EH (cell line): ENCODE measurements at places on chromosomes 11 and 22.

GRCh38 chr22:33635766-33636165 lies 284.5 kb downstream of the LARGE1 start:
- no peak for DNase-seq

GRCh38 chr22:49052023-49052538 lies 775.6 kb downstream of the BRD1 start:
- DNase-seq, result no peak

DNA sequence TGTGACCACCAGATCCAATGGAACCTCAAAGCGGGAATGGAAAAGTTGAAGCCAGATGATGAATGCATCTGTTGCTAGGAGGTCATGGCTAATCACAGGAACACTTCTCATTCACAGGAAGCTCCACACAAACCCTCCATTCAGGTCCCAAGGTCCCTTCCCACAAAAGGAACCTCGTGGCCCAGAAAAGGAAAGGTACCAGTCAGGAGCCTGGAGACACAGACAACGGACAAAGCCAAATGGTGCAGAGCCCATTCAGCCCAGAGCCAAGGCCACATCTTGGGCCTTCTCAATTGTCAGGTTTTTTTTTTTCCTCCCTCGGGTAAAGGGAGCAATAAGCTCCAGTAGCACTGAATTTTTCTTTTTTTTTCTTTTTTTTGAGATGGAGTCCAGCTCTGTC lies 87.0 kb downstream of the FAM168A start:
- no peak for DNase-seq

DNA sequence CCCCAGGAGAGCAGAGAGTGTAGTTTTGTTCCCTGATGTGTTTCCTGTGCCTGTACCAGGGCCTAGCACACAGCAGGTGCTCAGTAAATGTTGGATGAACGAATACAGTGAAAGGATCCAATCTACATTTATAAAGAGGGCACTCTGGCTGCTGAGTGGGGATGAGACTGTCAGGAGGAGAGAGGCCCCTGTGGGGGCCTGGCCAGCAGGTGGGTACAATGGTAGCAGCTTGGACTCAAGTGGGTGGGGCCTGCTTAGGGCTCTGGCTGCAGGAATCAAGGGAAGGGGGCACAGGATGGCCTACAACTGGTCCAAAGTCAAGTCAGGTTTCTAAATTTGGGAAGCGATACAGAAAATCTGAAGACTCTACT lies 156.6 kb upstream of the GRK3 start:
- no peak for DNase-seq

DNA sequence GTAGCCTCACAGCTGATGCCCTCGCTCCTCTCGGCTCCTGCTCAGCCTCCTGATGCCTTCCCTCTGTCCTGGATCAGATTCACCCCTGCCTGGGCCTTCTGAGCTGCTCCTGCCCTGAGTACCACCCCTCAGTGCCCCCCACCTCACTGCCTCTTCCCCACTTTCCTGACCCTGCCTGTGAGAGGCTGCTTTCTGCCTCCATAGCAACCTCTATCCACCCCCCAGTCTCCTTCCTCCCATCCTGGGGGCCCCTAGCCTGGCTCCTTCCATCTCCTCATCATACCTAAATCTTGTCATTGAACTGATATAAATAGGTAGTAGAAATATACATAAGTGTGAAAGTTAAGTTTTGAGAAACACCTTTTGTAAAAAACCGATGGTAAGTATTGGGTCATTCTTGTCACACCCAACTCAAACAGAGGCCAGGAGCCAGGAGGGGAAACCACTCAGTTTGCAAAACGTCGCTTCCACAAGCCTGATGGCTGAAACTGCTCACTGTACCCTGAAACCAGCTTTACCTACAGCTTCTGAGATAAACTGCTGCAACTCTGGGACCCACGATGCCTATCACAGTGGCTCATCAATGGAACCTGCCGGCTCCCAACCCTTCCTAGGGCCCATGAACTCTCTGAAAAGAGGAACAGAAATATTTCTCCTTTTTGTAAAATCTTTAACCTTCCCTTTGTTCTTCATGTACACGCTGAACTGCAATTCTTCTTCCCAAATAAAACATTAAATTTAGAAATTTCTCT lies 4.8 kb upstream of the APOBEC3H start:
- DNase-seq, result no peak

DNA sequence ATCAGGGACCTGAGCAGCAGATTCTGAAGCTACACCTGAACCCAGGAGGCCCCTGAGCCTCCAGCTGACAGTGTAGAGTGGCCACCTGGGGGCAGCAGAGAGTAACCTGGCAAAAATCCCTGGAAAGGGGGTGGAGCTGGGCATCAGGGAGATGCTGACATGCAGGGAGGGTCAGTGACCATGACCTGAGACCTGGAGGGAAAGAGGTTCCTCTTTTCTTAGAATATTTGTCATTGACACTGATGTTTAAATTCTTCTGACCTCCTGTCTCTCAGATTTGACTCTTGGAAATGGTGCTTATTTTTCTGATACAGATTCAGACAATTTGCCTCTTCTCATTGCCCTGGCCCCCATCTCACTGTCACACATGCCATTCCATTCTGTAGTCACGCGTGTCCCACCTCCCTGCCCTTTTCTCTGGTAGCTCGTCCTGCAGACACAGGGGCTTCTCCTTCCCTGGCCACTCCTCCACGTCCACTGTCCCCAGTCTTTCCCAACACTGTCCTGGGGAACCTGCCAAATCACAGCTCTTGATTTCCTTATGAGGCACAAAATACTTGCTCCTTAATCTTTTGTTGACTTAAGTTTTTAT lies 117.2 kb upstream of the IGLL5 start:
- peak; percentile 47 for DNase-seq

GRCh38 chr11:70067036-70067435 lies 11.1 kb upstream of the ANO1 start:
- no peak for DNase-seq

- DNase-seq, result peak; percentile 35
Measured at GRCh38 chr11:13761250-13761649, 92.8 kb downstream of the FAR1 start.

- peak; percentile 87 for DNase-seq
Measured at GRCh38 chr11:28017816-28018215, 90.1 kb downstream of the KIF18A start.

DNA sequence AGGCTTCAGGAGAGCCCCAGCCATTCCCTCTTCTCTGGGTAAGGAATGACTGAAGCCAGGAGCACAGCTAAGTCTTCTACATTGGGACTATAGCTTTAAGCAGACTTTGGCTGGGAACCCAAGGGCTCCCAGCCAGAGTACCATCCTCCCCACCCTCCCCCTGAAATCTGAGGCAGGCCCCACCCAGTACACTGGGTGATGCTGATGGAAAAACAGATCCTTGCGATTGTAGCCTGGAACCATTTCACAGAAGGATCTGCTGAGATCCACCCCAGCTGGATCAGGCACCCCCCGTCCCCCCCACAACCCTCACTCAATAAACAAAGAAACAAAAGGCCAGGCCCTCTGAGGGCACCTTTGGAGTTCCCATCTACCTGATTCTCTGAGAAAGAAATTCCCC lies 39.8 kb downstream of the IL18BP start:
- peak; percentile 87 for DNase-seq

DNA sequence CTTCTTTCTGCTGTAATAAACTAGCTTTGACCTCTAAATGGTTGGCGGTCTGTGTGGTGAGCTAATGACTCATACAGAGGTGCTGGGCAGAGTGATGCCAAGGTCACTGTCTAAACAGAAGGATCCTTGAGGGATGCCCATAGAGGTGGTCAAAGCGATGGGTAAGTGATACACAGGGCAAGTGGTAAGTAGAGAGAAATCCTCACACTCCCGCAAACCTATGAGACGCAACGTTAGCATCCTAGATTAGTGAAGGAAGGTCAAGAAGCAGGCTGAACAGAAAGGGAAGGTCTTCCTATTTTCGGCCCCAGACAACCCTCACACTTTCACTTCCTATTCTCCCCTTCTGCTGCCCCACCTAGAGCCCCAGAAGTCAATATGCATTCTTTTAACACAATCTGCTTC lies 65.6 kb upstream of the SESN3 start:
- DNase-seq, result no peak

DNA sequence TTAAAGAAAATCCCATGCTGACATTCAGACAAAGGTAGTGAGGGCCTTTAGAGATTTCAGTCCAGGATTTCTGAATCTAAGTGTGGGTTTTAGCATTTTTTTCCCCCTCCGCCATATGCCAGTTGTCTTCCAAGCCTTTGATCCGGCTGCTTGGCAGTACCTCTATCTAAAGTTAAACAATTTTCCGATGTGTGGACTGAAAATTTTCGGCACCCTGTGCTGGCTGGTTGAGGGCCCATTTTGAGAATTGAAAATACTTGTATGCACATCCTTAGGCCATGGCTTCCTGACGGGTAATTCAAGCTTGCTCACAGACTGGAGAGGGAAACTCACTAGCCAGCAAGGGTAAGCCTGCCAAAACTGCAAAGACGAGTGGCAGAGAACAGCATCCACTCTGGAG lies 131.9 kb upstream of the NARS2 start:
- DNase-seq, result no peak

GRCh38 chr11:16825968-16826367 lies 87.5 kb downstream of the C11orf58 start:
- DNase-seq, result no peak

DNA sequence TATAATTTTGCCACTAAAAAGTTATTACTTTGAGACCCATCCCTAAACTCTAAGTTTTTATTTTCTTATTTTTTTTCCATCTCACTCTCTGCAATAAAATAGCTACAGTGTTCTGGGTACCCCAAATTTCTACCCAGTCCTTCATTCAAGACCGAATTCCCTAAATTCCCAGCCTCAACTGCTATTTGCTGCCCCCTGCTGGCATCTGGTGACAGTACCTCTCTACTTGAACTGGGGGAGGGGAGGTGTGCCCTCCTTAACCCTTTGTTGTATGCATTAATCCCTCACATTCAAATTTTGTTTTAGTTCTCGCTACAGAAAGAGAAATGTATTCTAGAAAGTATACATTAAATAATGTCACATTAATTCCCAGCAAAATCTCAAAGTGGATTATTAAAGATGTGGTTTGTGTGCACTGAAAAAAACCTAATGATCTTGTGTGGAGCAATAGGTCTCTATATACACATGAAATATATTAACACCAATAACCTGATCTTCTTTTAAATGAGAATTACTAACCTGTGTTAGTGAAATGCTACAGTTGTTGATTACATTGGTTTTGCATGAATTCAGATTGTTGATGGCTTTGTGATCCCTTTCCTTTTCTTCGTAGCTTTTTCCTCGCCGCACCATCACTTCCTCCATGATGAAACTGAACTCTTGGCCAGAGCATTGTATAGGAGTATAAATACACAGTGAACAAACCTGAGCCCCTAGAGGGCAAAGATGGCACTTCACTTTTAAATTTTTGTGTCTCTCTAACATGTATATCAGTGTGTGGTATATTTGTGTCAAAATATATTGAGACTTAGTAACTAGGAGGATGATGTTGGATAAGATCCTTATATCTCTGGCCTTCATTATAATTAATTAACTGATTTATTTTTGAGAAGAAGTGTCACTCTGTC lies 590.0 kb downstream of the METTL15 start:
- peak; percentile 61 for DNase-seq

- no peak for DNase-seq
Measured at GRCh38 chr22:23217171-23218052, 37.1 kb downstream of the BCR start.

GRCh38 chr11:121547574-121547973 lies 94.8 kb upstream of the SORL1-AS1 start:
- no peak for DNase-seq

DNA sequence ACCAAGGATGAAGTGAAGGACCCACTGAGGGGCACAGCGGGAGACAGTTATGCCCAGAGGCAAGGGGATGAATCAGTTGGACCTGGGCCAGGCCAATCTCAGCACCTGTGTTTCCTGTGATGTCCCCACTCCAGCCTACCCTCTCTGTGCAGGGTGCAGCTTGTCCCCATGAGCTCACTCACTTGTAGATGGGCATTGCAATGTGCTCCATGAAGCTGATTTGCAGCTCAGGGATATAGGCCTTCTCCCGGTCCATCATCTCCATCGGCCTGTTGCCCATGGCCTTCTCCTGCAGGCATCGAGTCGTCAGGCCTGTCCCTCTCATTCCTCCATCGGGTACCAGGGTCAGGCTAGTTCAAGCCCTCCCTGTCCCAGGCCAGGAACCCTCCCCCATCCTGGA lies 96.2 kb downstream of the PDE2A start:
- DNase-seq, result no peak

GRCh38 chr11:126655807-126656128 lies 300.3 kb downstream of the ST3GAL4 start:
- DNase-seq, result peak; percentile 59

DNA sequence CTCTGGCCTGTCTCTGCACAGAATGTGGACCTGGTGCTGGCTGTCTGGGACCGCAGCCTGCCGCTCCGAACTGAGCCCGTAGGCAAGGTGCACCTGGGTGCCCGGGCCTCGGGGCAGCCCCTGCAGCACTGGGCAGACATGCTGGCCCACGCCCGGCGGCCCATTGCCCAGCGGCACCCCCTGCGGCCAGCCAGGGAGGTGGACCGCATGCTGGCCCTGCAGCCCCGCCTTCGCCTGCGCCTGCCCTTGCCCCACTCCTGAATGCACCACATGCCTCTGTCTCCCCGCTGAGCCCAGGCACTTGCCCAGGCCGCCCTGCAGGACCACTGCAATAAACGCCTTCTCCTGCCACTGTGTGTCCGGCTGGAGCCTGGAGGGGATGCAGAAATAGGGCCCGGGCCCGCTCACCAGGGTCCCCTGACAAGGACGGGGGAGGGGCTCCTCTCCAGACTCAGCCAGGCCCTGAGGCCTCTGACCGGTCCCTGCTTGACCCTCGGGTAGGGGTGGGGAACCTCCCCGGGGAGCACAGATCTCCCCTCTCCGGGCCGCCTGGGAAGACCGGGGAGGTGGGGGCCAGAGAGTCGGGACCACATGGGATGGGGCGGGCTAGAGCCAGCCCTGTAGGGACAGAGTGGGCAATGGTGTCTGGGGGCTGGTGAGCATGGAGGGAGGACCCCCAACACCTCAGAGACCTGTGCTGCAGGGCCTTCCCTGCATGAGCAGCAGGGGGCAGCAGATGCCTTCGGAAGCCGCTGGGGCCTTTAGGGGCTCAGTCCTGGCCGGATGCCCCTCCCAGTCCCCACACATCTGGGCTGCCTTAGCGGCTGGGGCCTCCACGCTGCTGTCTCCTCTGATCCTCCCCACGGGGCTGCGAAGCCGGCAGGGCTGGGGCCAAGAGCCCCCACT lies 1.4 kb upstream of the TNNI2 start:
- peak; percentile 59 for DNase-seq

- no peak for DNase-seq
Measured at GRCh38 chr11:2750101-2750681, 50.4 kb upstream of the KCNQ1OT1 start.
